ENCODE measurements at places on chromosomes 6 and 20.

DNA sequence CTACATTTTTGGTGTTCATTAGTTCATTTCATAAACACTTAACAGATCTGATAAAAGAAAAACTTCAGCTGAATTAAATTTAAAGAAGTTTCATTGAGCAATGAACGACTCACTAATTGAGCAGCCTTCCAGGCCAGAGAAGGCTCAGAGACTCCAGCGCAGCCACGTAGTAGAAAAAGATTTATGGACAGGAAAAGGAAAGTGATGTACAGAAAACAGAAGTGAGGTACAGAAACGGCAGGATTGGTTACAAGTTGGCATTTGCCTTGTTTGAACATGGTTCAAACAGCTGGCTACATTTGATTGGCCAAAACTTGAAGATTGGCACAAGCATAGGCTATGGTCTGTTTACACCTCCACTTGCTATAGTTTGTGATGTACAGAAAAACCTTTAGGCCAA is 166.3 kb upstream of the DTNBP1 start:
- no peak for DNase-seq

DNA sequence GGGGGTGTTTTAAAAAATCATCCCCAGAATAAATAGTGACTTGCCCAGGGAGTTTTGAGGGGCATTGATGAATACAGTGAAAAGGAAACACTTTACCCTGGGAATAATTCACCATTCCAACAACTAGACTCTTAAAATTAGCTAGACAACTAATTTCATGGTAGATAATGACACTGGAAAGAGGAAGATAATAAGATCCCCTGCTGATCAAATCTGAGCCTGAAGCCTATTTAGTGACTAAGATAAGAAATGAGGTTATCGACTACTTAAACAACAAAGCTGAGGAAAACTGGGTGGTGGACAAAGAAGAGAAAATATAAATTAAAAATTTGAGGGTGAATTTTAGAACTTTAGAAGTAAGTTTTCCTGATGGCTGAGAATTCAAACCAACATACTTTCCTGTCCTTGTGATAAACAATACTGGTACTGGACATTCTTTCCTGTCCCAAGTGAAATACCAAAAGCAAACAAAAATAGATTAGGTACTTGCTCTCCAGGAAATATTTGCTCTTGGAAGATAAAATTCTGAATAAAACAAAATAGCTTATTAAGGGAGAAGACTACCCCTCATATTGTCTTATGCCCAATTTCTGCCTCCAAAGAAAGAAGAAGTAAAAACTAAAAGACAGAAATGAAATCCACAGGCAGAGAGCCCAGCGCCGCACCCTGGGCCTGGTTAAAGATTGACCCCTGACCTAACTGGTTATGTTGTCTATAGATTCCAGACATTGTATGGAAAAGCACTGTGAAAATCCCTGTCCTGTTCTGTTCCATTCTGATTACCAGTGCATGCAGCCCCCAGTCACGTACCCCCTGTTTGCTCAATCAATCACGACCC is 64.0 kb upstream of the ADGRF4 start:
- no peak for DNase-seq

DNA sequence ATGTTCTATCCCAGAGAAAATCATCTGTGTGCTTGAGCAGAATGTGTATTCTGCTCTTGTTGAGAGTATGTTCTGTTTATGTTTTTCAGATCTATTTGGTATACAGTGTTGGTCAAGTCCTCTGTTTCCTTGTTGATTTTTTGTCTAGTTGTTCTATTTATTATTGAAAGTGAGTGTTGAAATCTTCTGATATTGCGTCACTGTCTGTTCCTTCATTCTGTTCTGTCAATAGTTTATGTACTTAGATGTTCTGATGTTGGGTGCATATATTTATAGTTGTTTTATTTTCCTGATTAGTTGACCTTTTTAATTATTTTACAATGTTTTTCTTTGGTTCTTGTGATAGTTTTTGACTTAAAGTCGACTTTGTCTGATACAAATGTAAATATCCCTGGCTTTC is 458.7 kb upstream of the HSF2 start:
- DNase-seq = no peak

GRCh38 chr6:135095716-135096115 is 41.1 kb upstream of the HBS1L start:
- DNase-seq = no peak

DNA sequence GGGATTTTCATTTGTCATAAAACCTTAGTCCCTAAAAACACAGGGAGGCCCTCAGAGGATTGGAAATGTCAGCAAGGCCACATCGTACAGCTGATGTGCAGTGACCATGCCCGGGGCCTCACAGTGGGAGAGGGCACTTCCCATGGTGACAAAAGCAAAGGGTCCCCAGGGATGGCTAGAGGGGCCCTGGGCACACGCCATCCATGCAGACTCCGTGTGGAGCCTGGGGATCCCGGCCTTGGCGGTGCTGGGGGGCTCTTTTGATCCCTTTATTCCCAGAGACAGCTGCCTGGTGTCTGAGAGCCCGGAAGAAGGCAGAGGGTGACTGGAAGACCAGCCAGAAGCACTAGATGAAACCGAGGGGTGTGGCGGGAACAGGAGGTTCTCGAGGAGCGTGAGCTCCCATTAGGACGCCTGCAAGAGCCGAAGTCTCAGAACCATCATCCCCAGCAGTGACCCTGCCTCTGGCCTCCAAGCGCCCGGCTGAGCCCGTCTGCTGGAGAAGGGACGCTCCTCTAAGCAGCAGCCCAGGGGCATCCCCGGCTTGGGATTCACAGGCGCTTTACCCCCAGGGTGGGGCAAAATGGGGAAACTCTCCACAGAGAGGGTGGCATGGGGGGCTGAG is 49.1 kb upstream of the FRMD1 start:
- DNase-seq = no peak

Measured in HS-5 (cell line).